ENCODE measurements at places on chromosomes 4 and X.

GRCh38 chr4:42460043-42460442, 62.8 kb downstream of the SHISA3 start:
- no peak for DNase-seq

GRCh38 chr4:17578482-17578891, 1.5 kb downstream of the LAP3 start:
- no peak for DNase-seq

DNA sequence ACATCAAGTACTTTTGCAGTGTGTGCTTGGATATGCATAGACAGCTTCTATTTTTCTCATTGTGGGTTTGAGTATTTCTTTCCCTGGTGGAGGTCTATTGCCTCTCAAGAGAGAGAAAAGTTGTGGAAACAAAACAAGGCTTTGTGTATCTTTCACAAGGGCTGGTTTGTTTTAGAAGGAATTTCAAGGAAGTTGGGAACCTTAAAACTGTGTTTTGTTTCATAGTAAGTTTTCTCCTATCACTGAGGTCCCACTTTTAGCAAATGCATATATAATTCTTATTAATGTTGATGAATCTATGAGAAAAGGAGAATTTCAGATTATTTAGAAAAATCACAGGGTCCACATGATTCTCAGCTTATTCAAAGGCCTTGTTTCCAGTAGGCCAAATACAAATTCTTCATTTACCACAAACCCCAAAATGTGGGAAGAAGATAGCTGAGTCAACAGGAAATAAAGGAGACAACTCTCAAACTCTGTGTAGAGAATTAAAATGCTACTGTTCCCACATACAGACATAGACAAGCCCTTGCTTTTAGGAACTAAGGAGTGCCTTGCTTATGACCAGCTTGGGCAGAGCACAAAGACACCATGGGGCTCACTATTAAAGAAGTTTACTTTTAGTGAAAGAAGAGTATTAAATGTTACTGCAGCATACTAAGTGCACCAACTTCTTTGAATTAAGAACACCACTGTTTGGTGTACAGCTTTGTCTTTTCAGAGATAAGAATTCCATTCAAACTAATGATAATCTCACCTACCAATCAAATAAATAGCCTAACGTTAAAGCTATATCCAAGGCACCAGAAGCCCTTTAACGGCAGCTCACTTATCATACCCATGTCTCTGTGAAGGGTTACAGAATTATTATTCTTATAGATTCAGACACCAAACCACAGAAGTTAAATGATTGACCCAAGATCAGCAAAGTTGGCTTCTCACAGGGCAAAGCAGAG, 177.4 kb upstream of the LEF1 start:
- DNase-seq: no peak

GRCh38 chr4:24248674-24249630, 335.4 kb downstream of the DHX15 start:
- no peak for DNase-seq

- no peak for DNase-seq
Measured at GRCh38 chrX:106035064-106035463, 3.5 kb downstream of the SERPINA7 start.

DNA sequence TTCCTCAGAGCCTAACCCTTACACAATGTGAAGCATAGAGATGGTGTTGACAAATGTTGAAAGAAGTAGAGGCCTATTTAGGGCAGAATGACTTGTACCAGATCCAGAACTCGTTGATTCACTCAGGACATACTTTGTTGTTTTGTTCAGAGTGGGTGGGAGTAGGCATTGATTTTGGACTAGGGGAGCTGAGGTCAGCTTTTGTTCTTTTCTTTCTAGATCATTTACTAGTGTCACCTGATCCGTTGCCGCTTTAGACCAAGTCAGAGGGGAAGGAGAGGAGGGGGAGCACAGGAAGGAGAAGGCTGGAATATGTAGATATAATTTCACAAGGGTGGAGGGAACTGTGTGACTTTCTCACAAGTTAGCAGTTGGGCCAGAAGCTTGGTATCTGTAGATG, 282.4 kb upstream of the GPC4 start:
- DNase-seq: no peak

GRCh38 chrX:67780694-67781109, 236.9 kb downstream of the AR start:
- no peak for DNase-seq

DNA sequence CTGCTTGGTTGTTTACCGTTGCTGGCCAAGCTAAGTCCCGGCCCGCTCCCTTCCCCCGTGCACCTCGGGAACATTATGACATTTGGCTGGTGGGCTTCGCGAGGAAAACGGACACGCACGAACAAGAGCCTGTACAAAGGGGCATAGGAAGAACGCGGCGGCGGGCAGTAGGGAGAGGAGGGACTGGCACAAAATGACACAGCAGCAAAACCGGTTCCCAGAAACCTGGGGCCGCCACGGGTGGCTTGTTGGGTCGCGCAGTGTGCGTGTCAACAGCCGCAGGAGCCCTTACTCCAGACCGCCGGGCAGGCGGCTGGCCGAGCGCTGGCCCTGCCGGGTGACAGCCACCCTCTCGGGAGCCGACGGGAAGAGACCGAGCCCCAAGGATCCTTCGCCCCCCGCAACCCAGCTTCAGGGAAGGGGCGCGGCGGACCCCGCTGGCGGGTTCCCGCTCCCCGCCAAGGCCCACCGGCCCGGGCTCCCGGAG, 1.6 kb upstream of the LIN54 start:
- no peak for DNase-seq
